ENCODE measurements at places on chromosomes 16 and 17.
A peak's percentile ranks its signal among the peaks of the same experiment; 100 is the strongest.

DNA sequence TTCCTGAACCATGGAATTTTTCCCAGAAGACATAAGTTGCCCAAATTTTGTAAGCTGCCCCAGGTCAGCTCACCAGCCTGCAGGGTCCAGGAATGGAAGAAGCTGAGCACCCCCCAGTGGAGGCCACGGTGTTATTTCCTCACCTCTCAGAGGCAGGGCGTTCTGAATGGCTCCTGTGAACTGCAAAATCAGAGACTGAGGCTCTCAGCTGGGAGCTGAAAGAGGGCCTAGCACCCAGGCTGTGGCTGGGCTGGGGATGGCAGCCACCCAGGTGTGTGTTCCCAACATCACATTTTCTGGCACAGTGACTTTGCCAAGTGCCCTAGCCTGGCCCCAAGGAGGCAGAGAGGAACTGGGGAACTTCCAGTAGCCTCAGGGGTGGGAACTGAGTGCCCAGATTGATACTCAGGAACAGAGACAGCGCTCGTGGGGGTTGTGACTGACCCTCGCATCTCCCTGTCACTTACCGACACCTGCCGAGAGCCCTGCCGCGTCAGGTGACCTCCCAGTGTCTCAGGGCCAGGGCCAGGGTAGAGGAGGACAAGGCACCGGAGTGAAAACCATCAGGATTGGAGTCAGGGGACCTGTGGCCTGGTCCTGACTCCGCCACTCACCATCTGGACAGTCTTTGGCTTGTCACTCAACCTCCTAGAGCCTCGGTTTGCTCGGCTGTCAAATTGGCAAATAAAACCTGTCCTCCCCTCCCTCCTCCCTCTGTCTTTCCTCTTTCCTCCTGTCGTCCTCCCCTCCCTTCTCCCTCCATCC, 11.3 kb downstream of the CACNG4 start:
- no peak for DNase-seq

- DNase-seq: no peak
Measured at GRCh38 chr16:86052926-86053325, 154.0 kb downstream of the IRF8 start.

GRCh38 chr17:65855245-65855644, 293.8 kb upstream of the AXIN2 start:
- DNase-seq: no peak

GRCh38 chr17:66682283-66682682, 152.6 kb upstream of the CACNG5 start:
- peak; percentile 67 for DNase-seq

GRCh38 chr17:76844846-76845245, 23.4 kb upstream of the MGAT5B start:
- DNase-seq: no peak

- DNase-seq: peak; percentile 11
Measured at GRCh38 chr16:77434530-77435271, at the start of gene ADAMTS18. Gene ADAMTS18 (minus strand): TSS chr16:77435034. CDS start chr16:77434695, 339 bp downstream.

DNA sequence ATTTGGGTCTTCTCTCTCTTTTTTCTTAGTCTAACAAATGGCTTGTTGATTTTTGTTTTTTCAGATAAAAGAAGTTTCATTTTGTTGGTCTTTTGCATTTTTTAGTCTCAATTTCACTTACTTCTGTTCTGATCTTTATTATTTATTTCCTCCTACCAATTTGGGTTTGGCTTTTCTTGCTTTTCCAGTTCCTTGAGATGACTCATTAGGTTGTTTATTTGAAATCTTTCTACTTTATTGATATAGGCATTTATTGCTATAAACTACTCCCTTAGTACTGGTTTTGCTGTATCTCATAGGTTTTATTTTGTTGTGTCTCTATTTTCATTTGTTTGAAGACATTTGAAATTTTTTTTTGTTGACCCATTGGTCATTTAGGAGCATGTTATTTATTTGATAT, 152.2 kb upstream of the MPHOSPH6 start:
- no peak for DNase-seq

DNA sequence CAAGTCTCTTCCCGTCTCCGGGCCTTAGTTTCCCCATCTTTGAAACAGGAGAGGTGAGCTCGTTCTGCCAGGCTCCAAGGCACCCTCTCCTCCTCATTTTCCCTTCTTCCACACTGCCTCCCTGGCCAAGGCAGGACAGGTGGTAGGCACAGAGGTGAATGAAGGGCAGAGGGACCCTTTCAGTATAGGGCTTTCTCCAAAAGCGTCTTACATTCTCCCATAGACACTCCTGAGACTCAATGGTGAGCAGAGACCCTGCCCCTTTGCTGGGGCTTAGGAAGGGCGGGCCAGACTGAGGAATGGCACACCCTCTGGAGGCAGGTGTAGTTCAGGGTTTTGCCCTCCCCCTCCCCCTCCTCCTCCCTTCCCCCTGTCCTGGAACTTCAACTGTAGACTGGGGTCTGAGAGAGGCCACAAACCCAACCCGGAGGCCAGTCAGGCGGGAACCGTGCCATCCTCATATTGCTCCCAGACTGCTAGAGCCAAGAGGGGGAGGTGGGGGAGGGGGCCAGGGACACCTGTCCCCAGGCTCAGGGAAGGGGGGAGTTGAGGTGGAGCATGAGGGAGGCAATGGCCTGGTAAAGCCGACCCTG, 1.9 kb downstream of the PLEKHH3 start:
- no peak for DNase-seq
